Fibroblast of the aortic adventitia (primary cell): ENCODE measurements at places on chromosomes 7 and 10. TPM values are rescaled to one million over a fixed set of nuclear protein-coding genes. Genes with fewer than 3 reads are reported as not detected.

Gene HOXA5
- 0.72 and 2.4 TPM in 2 replicates for total RNA-seq

Gene SPDYE6
- not detected in 2 replicates for total RNA-seq

DNA sequence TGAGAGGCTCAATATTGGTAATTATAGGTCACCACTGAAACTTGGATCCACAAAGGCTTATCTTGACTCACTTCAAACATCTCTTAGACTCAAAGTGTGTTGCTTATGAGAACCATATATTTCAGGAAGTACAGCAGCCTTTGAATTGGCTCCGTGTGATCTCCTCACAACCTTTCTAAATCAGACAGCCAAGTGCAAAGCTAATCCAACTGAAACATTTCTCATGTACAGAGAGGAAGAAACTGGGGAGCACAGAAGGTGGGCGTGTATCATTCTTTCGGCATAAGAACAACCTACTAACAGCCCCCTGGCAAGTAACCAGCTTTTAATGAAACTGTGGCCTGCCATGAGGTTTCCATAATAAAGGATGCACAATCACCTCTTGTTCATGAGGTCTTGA, 109.4 kb downstream of the MBL2 start:
- no peak for DNase-seq

DNA sequence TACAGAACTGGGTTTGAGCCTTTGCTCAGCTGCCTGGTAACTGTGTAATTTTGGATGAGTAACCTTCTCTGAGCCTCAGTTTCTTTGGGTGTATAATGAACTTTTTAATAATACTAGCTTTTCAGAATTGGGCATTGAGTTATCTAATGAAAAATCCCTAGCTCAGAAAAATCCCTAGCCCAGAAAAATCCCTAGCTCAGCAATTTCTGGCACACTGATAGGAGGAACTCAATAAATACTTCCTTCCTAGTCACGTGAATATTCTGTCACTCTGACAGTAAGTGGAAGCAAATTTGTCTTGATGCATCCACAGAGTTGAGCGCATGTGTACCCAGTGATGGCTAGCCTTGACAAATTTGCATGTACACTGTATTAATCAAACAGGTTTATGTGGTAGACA, 817.6 kb downstream of the XPNPEP1 start:
- no peak for DNase-seq

DNA sequence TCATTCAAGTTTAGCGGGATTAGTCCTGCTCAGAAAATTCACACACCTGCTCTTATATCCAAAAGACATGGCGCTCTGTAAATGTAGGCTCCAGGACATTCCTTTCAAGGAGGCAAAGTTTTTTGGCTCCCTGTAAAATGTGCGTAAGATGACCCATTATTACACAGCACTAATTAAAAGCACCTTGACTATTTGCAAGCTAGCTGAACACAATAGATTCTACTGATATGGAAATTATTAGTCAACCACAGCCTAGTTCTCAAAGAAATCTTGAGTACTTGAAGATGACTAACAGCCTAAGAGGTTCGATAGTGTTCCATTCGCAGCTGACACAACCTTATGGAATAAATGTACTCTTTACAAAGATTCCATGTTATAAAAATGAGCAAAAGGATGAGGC, 175.2 kb downstream of the BMPER start:
- peak; percentile 88 for DNase-seq

DNA sequence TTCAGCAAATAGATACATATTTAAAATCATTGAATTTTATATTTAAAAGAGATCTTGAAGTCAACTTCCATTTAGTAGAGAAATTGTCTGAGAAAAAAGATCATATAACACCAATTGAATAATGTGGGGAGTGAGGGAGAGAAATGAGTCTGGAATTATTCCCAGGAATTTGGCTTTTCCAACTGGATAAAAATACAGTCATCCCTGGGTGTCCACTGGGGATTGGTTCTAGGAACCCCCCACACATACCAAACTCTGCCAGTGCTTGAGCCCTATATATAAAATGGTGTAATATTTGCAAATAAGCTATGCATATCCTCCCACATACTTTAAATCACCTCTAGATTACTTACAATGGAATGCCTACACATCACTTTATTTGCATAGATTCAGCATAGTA, 162.8 kb upstream of the SEMA3C start:
- DNase-seq, result peak; percentile 51
